CD4-positive, alpha-beta T cell treated with Interleukin-4 for 1 hour (primary cell): ENCODE measurements at places on chromosomes 6 and 20.

- DNase-seq, result peak; percentile 44
Observed at GRCh38 chr20:47389867-47390347, 33.4 kb upstream of the ZMYND8 start.

GRCh38 chr6:157410045-157410444 lies 29.1 kb downstream of the ZDHHC14 start:
- no peak for DNase-seq

GRCh38 chr20:3071266-3071609 lies 182 bp upstream of the OXT start:
- no peak for DNase-seq

DNA sequence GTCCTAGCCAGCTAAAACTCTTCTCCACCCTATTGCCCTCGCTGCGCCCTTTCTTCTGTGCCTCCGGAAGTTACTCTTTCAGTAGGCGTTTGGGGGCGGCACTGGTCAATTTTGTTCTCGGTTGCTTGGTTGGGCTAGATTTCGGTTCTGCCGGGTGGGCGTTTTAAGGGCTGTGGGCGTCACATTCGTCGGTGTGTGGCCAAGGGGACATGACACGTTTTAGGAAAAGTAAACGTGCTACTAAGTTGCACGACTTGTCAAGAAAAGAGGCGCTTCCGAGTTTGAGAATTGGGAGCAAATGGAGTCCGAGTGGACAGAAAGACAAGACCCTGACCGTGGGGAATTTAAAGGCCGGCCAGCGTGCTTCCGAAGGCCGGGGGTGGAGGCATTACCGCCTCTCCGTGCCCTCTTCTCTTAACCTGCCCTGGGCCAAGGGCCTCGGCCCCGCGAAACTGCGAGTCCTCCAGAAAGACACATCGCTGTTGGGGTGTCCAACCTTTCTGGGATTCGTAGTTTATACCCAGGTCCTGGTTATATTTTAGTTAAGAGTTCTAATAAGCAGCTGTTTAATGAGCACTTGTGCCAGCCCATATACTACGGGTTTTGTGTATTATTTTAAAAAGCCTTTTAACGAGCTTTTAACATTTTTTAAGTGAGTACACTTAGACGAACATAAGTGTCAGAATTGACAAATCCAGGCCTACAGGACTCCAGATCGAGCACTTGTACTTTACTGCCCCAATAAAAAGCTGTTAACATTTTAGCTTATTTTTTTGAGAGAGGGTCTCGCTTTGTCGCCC lies 664 bp upstream of the BAG6 start:
- DNase-seq, result no peak

GRCh38 chr6:135114355-135115145 lies 59.9 kb upstream of the HBS1L start:
- DNase-seq, result no peak

DNA sequence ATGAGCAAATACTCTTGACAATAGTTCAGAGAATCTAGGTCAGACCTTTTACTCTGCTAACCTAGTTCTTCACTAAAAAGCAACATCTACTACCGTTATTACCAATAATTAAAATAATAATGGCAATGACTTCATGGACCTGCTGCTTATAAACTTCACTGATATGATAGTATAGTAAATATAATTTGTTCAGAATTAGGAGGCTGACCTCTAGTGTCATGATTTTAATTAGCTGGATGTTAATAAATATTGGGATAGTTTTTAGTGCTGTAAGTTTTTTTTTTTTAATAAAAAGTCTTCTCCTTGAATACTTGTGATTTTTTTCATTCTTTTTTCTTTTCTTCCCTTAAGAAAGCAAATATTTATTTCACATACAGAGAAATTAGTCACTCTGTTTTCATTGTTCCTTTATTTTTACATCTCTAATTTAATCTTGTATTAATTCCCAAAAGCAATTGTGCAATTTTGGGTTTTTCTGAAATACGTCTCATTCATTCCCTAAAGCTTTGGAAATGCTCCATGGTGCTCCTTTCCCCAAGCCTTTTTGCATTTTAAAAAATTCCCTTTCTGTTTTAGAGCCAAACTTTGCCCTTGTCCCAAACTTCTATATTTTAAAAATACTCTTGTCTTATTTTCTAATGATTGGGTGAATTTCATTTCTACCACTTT lies 46.6 kb upstream of the UST start:
- no peak for DNase-seq

DNA sequence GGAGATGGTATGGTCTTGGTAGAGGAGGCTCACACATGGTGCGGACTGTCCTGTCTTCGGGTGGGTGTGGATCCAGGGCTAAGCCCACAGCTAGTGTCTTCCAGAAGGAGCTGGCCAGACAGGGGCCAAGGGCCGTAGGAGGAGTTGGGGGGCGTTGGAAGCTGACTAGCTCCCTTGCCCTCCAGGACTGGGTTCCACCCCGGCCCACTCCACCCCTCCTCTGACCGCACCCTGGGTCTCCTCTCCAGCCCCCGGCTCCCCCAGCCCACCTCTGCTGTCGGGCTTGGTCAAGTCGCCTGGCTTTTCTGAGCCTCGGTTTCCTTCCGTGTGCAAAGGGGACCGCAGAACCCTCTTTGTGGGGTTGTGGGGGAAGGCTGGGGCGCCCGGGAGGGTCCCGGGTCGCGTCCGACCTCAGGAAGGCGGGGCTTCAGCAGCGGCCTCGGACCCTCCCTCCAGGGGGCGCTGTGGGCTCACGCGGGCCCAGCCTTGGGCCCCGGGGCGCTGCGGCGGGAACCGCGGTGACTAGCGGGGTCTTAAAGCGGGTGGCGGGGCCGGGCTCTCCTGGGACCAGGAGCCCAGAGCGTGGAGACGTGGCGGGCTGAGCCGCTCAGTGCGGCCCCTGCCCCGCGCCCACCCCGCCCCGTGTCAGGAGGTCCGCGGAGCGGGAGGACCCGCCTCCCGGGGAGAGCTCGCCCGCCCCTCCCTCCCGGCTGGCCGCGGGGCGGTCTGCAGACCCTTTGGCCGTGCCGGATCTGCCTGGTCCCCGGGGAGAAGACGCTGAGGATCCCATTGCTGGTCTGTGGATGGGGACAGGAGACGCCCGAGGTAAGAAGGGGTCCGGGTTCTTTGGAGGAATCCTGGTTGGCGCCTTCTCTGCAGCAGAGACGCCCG lies 5.4 kb downstream of the NPBWR2 start:
- peak; percentile 60 for DNase-seq

DNA sequence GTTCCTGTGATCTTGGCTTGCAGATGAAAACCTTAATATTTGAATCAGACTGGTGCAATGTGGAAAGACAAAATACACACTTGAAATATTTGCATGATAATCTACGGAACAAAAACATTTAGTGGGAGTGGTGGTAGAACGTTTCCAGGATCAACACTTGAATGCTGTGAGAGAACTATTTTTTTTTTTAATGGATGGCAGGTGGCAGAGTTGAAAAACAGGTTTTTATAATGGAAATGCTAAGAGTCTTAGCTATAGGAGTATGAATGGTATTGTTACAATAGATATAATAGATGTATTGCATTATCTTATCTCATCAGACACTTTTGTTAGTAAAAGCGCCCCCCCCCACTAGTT lies 49.2 kb downstream of the CDKAL1 start:
- DNase-seq, result no peak
